Amniotic stem cell (primary cell): ENCODE measurements at places on chromosomes 1 and 21.
A peak's percentile ranks its signal among the peaks of the same experiment; 100 is the strongest.

GRCh38 chr21:31117128-31117916 is 79.0 kb upstream of the KRTAP19-8 start:
- peak; percentile 79 for DNase-seq

DNA sequence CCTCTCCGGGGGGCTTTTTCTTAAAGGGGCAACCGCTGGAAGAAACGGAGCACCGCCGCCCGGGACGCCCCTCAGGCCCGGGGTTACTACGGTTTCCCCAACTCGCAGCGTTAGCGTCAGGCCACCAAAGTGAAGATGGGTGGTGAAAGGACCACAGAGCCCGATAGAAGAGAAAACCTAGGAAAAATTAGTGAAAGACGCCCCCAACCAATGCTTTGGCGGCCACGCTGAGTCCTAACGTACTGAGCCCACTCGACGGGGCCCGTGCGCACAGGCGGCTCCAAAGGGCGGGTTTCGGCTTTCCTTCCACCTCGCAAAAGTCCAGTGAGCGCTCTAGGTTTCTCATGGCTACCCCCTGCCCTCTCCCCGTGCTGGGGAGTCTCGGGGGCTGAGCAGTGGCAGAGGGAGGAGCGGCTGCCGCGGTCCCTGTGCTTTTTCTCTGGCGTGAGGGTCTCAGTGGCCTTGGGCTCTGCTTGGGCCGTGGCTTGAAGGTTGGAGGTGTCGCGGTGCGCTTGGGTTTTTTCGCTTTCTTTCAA is 12.2 kb upstream of the SPEN start:
- DNase-seq, result no peak

- no peak for DNase-seq
Measured at GRCh38 chr1:193519922-193520321, 333.5 kb upstream of the B3GALT2 start.

GRCh38 chr1:34645109-34645688 is 109.6 kb upstream of the GJB5 start:
- no peak for DNase-seq

DNA sequence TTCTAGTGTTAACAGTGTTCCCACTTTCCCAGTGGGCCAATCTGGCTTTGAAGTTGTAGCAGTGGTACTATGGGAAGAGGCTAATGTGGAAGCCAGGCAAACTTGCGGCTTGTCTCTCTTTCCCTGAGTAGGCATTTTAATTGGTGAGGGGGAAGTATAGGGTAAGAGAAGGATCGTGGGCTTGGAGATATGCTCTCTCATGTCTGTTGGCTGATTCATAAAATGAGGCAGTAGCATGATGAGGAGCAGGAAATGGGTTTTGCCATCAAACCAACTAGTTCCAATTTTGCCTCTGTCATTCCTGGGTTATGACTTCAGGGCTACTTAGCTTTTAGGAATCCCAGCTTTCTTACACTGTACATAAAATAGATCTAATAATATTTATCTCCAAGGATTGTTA is 12.1 kb downstream of the C8A start:
- peak; percentile 57 for DNase-seq

DNA sequence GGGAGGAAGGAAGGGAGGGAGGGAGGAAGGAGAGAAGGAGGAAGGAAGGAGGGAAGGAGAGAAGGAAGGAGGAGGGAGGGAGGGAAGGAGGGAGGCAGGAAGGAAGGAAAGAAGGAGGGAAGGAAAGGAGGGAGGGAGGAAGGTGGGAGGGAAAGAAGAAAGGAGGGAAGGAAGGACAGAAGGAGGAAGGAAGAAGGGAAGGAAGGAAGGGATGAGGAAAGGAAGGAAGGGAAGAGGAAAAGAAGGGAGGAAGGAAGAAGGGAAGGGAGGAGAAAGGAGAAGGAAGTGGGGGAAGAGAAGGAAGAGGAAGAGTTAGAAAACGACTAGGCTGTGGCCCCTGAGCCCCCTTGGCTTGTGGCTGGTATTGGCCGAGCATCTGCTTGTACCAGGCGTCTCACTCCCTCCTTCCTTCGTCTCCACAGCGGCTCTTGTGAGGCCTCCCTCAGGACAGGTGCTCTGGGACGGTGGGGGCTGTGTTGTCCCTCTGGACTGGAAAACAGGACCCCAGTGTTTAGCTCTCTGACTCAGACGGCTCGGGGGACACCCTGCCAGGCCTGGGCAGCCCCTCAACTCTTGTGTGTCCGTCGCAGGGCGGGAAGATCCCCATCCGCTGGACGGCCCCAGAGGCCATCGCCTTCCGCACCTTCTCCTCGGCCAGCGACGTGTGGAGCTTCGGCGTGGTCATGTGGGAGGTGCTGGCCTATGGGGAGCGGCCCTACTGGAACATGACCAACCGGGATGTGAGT is 36.2 kb upstream of the C1QA start:
- DNase-seq, result no peak

- peak; percentile 1 for DNase-seq
Measured at GRCh38 chr1:169201084-169201619, 94.7 kb downstream of the ATP1B1 start.

DNA sequence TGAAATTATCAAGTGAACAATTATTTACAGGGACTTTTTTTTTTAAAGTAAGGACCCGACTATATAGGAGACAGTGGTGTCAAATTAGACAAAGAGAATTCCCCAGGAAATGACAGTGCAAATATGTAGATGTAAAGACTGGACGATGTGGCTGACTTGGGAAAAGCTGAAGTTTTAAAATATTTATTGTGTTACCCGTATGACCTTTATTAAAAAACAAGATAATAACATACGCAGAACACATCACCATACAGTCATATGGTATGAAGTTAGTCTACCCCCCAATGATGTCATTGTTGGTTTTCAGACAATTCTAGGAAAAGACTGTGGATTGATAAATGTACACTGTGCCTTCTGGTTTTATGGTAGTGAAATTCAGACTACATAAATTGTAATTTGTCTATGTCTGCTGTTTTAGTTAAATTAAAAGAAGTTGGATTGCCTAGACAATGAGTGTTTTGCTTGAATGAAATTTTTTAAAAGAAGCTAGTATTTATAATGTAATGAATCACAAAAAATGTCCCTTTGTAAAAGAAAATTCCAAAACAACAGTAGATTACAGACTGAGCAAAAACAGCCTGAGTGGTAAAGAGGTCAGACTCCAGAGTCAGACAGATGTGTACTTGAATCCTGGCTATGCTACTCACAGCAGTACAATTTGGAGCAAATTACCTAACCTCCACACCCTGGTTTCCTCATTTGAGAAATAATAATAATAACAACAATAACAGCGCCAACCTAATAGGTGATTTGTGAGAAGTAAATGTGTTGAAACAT is 15.5 kb upstream of the PDC start:
- DNase-seq, result no peak

GRCh38 chr1:2415337-2415736 is 3.0 kb upstream of the PEX10 start:
- DNase-seq, result no peak

- DNase-seq, result peak; percentile 66
Measured at GRCh38 chr1:41672641-41673361, 188.3 kb upstream of the EDN2 start.

DNA sequence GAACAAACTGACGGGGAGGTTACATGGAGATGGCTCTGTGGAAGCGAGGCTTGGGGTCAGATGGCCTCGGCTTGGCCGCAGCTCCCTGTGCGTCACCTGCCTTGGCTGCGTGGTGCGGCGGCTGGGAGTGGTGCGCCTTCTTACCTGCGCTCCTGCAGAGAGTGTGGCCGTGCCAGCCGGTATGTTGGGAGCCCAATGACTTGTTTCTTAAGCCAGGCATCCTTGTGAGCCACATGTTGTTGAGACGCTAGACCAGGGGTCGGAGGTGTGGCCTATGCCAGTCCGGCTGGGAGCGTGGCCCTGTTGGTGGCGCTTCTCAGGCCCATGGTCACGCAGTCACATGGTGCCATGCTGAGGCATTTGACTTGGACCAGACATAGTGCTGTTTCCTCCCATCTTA is 10.5 kb downstream of the SLX9 start:
- no peak for DNase-seq

- no peak for DNase-seq
Measured at GRCh38 chr1:96487394-96487793, 234.2 kb upstream of the PTBP2 start.

- DNase-seq, result no peak
Measured at GRCh38 chr1:4393191-4393590, 261.2 kb upstream of the AJAP1 start.

DNA sequence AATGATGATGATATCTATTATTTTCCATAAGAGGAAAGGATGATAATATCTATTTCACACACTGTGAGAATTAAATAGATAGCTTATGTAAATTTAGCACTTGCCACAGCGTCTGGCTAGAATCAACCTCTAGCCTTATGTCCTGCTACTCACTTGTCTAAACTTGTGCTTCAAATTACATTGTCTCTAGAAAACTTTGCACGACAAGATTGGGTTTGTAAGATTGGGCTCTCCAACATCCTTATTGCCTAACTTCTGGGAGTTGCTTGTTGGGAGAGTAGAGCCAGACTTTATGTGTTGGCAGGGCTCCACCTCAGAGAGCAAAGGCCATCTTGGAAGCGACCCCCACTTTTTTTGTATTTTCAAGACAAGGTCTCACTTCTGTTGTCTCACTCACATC is 50.0 kb upstream of the POGK start:
- no peak for DNase-seq

- DNase-seq, result no peak
Measured at GRCh38 chr1:10014016-10014415, 17.0 kb downstream of the RBP7 start.

DNA sequence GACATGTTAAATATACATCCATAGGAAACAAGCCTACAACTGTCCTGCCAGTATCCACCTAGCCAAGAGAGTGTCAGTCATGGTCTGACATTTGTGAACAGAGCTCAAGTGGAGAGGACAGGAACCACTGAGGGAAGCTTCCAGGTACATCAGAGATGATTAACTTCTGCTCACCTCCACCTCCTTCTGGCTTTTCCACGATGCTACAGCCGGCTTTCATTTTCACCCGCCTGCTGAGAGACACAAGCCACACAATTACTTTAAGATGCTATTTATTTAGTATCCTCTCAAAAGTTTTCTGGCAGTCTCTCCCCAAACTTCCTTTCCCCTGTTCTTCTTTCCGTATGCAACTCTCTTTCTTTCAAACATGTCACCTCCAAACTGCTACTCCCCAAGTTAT is 2.1 kb downstream of the ETV3 start:
- DNase-seq, result no peak

DNA sequence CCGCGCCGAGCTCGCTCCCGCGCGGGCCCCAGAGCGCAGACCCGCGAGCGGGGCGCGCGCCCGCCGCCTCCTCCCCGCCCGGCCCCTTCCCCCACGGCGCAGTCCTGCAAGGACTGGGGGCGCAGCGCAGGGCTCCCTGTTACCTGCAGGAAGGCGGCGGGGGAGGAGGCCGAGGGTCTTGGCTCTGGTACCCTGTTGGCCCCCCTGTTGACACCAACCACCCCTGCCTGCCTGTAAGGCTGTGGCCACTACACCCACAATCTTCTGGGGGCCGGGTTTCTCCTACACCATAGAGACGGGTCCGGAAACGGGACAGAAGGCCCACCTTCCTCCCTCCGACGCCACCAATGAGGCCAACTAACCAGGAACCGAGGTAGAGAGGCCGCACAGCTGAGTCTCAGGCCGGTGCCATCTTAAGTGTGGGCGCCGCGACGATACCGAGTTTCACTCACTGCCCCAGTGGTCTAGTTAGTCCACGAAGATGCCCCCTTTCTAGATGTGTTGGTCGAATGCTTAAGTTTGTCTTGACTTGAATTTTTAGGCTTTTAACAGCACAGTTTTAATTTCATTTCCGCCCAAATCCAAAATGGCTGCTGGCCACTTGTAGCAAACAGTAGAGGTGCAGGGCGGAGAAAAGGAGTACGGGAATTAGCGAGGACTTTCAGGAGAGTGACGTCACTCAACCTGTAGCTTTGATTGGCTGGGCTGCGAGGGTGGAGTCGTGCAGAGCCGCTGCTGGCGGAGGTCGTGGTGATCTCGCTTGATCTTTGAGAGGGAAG is at the start of gene SCYL3:
TSS of gene SCYL3 (minus strand) at position 252 of the 779 bp plus-strand sequence. CDS start 5,056 bp downstream, outside the sequence.
- DNase-seq, result peak; percentile 94

- peak; percentile 7 for DNase-seq
Measured at GRCh38 chr1:235199441-235199840, 38.4 kb upstream of the RBM34 start.

DNA sequence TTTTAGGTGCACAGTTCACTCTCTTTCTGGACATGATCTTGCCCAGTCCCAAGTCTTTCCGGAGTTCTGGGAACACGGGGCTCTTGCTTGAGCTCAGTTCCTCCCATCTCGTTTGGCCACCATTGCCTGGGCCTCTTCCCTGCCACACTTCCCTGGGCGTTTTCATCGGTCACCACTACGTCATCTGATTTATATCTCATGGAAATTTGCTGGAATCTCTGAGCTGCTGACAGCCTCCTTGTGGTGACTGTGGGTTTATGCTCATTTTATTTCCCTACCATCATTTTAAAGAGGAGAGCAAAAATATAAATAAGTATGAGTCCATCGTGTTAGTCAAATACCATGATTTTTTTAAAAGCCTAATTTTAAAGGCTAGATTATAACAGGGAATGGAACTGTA is 449.1 kb upstream of the KAZN start:
- no peak for DNase-seq

GRCh38 chr1:200427744-200428143 is 17.9 kb upstream of the ZNF281 start:
- no peak for DNase-seq

- no peak for DNase-seq
Measured at GRCh38 chr1:51744506-51745303, 127.8 kb downstream of the OSBPL9 start.

DNA sequence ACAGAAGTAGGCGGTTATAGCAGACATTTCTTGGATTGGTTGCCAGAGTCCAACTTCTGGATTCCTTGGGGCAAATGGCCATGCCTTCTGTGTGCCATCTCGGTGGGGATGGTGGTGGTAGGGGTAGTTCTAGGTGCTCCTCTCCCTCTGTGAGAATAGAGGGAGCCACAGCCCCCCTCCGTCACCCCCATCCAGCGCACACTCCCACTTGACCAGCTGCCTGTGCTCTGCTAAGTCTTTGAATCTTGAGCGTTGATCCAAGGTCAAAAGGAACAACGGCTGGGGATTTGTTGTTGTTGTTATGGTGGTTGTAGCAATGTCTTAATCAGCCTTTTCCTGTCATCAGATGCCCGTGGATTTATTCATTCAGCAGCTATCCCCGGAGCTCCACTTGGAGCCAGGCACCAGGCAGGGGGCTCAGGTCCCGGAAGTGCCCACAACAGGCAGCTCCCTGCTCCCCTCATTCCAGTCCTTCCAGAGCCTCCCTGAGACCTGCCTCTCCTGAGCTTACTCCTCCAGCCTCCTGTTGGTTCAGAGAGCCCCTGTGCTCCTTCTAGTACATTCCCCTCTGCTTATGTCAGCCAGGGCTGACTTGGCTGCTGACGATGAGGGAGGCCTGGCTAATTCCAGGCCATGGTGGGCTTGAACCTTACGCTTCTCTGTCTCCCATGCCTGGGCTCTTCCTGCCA is 146.6 kb upstream of the WNT4 start:
- no peak for DNase-seq

- no peak for DNase-seq
Measured at GRCh38 chr1:44108241-44108640, 10.4 kb upstream of the KLF17 start.

GRCh38 chr1:82487778-82488177 is 687.0 kb downstream of the ADGRL2 start:
- DNase-seq, result no peak

GRCh38 chr1:178057912-178058534 is 35.9 kb upstream of the RASAL2 start:
- no peak for DNase-seq
